Activated CD4-positive, alpha-beta memory T cell treated with anti-CD3 and anti-CD28 coated beads, Interleukin-2, amount 10 ng/mL, durations not matched to agents 7 days and 5 days (primary cell): ENCODE measurements at places on chromosomes 7 and 10. TPM values are rescaled to one million over a fixed set of nuclear protein-coding genes. Genes with fewer than 3 reads are reported as not detected.

GRCh38 chr10:70343312-70343711 is 39.1 kb downstream of the LRRC20 start:
- H3K36me3 ChIP-seq = peaks cover 9% of the 10 kb centered on the region
- no peak overlapping the region for H3K4me3 ChIP-seq
- no peak for DNase-seq
- no peak overlapping the region for H3K27ac ChIP-seq
- no peaks in the 10 kb centered on the region for H3K4me1 ChIP-seq
- no peaks in the 10 kb centered on the region for H3K27me3 ChIP-seq

DNA sequence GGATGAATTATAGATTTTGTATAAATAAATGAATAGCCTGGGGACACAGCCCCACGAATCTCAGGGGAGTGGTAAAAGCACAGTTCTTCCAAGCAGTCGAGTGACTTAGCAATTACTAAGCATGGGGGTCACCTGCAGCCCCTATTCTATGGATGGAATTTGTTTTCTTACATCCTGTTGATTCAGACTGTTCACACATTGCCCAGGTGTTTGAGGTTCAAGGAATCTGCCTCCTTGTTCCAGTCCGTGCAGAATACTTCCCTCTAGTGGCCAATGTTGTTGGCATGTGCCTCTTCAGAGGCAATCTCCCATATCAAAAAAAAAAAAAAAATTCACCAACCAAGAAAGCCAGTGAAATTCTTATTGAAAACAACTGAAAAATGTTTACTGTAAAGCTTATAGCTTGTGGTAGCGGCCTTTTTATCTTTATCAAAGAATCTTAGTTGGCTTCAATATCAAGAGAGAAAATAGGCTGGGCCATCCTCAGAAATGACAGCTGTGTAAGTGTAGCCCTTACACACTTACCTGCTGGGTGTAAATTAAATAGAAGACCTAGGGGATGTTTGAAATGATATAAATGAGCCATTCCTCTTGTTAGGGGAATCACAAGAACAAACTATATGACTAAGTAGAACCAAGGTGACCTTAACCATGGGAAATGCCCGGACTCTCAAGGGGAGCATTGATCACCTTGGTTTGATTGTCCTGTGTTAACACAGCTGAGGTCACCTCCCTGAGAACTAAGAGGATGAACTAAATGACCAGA is 7.8 kb downstream of the LIPM start:
- no peak overlapping the region for H3K4me3 ChIP-seq
- no peaks in the 10 kb centered on the region for H3K36me3 ChIP-seq
- peaks cover 3% of the 10 kb centered on the region for H3K4me1 ChIP-seq

DPP6 gene
- total RNA-seq = not detected

OLAH gene
- 4.2 TPM for total RNA-seq

DNA sequence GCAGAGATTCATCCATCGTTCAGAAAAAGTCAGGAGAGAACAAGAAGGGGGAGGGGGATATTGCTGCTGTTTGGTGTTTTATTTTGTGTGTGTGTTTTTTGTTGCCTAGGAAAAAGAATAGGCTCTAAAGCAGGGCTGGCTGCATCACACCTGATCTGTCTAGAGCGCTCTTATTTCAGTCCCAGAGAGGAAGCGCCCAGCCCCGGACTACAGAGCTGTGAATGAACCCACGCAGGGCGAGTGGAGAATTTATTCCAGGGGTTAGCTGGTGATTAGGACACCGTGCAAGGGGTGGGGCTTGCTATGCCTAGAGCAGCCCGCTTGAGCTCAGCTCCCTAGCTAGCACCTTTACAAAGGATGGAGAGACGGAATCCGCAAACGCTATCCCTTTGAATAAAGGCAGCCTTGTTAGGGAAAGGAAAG is 621 bp upstream of the FAM13C start:
- peaks cover 5% of the 10 kb centered on the region for H3K4me1 ChIP-seq
- H3K4me3 ChIP-seq = no peak overlapping the region
- H3K27ac ChIP-seq = no peak overlapping the region
- H3K27me3 ChIP-seq = peaks cover 25% of the 10 kb centered on the region
- no peak for DNase-seq

GRCh38 chr7:85426487-85426960 is 239.7 kb upstream of the SEMA3D start:
- no peaks in the 10 kb centered on the region for H3K36me3 ChIP-seq
- H3K4me3 ChIP-seq = no peak overlapping the region
- no peak overlapping the region for H3K27ac ChIP-seq
- DNase-seq = no peak
- H3K27me3 ChIP-seq = no peaks in the 10 kb centered on the region
